ENCODE measurements at places on chromosomes 16 and 17.

DNA sequence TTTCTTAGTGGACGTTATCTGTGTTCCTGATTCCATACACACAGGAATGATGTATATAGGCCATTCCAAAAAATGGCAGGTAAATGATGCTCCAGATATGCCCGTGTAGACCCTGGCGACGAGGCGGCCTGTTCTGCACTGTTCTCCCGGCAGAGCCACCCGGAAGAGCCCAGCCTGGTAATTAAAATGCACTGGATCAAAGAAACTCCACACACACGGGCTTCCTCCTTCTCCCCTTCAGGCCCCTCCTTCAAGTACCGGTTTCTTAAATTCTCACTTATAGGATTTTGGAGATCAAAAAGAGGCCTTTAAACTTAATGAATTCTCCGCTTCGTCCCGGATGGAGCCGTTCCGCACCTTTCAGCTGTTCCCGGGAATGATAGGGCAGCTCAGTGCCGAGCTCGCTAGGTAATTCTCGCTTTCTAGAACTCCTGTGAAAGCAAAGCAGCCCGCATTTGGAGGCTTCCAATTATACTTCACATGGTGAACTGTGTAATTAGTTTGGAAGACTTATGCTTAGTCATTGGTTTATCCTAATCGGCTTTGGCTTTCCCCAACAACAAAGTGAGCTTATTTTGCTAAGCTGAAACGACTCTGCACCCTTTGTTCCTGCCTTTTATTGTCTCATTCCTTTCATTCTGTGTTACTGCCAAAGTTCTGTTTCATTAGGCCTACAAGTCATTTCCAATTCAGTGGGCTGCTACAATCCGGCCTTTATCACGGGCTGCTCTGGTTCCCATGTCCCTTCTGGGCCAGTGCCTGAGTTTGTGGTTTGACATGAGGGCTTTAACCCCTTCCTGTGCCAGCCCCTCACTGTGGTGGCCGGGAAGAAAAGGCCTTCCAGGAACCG lies 150.0 kb downstream of the MSI2 start:
- no peak for DNase-seq

GRCh38 chr16:82059161-82059982 lies 24.3 kb downstream of the HSD17B2 start:
- no peak for DNase-seq

GRCh38 chr17:77022766-77023165 lies 118.0 kb upstream of the SEC14L1 start:
- DNase-seq = no peak

GRCh38 chr17:10045871-10046658 lies 141.0 kb upstream of the RCVRN start:
- no peak for DNase-seq

DNA sequence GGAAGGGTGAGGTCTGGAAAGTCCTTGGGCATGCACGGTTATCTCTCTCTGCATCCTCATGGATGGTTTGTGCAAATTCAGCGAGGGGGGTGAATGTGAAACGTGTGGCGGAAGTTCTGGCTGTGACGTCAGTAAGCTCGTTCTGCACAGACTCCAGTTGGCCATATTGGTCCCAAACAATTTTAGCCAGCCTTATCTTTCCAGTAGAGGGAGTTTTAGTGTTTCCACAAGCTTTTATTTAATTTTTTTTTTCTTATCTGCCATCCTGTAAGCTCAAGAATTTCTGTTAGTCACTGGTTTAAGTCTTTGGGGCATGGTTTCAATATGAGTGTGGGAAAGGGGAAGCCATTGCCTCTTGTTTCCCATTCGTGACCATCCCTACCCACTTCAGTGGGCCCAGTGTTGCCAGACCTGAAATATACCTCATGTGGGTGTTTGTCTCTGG lies 39.0 kb downstream of the HLF start:
- DNase-seq = no peak

DNA sequence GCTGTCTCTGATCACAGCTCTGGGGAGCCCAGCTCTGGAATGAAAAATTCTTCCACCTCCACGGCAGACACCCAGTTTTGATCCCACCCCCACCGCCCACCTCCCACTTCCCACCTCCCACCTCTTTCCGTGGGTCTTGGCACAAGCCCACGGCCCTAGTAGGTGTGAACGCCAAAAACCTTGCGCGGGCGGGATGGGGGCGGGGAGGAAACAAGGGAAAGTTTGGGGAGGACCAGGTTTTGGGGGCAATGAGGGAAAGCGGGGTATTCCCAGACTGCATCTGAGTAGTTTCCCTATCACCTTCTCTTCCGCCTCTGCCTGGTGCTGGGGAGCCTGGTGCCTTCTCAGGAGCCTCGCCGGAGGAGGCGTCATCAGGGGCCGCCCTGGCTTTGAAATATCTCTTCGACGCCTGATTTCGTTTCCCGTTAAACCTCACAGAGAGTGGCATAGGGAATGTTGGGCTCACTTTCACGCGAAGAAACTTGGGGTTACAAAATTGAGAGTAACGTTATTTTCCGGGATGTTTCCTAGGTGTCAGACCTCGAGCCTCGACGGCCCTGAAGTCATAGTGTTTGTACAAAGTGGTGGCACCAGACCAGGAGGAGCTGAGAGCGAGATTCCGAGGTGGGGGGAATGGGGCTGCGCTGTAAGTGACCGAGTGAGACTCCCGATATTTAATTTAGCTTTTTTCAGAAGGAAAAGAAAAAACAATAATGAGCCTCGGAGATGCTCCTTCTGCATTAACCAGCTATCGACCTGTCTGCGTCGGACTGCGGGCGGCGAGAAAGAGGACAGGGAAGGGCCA lies 1.6 kb upstream of the IRX3 start:
- no peak for DNase-seq

GRCh38 chr17:79802736-79803420 lies 6.0 kb upstream of the CBX8 start:
- no peak for DNase-seq

DNA sequence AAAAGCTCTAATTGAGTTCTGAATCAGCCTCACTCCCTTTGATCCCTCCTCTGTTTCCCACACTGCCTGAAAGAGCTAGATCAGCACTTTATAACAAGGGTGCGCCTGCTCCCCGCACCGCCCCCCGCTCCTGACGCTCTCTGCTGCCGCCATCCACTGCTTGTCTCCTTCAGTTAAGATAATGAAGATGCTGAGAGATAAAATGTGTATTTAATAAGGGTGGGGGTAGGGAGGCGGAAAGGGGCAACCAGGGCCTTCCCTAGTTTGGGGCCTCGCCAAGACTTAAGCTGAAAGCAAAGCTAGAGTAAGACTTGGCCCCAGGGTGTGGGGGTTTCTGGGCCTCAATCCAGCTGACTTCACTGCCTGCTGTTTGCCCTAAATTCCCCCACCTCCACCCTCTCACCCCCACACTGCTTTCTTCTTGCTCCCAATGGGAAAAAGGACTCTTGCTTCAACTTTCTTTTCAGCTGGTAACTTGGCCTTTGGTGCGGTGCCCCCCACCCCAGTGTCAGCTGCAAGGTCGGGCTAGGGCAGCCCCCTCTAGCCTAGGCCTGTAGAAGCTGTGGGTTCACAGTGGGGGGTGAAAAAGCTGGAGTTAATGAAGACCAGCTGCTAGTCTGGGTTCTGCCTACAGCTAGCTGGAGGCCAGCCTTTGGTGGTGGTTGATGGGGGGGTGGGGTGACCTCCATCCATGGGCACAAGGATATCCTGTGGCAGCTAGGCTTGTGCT lies 1.8 kb upstream of the RARA start:
- no peak for DNase-seq

- no peak for DNase-seq
Observed at GRCh38 chr17:57735707-57736106, 9.4 kb downstream of the CCDC182 start.

DNA sequence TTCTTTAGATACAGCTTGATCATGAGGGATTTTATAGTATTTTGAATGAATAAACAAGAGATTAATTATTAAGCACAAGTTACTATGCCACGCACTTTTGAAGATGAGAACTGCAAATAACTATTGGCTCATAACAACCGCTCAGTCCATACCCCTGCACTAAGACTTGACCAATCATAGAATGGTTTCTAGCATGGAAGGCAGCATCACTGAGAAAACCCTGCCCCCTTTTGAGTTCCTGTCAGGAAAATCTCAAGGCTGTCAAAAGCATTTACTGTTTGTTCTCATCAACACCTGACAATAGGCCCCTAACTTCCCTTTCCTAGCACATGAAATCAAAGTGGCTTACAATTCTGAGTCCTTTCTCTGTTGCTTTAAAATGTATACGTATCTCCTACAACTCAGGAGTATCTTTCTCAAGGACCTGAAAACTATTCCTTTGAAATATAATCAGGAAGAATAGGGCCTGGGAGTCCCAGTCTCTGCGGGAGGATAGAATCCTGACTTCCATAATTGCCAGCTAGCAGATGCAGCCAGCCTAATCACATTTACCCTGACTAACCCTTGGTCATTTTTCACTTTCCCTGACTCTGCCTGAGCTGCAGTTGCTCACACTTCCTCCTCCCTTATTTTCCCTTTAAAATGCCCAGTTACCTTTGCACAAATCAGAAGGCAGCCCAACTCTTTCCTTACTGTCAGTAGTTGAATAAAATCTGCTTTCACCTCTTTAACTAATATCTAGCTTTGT lies 9.1 kb upstream of the MMD start:
- no peak for DNase-seq

GRCh38 chr17:491086-492021 lies 138.7 kb upstream of the RPH3AL start:
- peak; percentile 38 for DNase-seq

DNA sequence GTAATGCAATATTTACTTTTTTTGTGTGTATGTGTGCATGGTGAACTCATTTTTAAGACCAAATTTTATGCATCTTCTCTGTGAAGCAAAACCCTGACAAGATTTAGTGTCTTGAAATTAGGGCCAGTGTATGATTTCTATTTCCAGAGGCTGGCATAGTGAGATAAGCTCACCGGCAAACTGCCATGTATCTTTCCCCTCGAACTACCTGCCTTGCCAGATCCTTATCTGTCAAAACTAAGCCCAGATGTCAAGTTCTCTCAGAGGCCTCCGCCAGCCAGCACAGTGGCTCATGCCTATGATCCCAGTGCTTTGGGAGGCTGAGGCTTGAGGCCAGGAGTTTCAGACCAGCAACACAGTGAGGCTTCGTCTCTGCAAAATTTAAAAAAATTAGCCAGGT lies 10.0 kb downstream of the USP32 start:
- DNase-seq = no peak

DNA sequence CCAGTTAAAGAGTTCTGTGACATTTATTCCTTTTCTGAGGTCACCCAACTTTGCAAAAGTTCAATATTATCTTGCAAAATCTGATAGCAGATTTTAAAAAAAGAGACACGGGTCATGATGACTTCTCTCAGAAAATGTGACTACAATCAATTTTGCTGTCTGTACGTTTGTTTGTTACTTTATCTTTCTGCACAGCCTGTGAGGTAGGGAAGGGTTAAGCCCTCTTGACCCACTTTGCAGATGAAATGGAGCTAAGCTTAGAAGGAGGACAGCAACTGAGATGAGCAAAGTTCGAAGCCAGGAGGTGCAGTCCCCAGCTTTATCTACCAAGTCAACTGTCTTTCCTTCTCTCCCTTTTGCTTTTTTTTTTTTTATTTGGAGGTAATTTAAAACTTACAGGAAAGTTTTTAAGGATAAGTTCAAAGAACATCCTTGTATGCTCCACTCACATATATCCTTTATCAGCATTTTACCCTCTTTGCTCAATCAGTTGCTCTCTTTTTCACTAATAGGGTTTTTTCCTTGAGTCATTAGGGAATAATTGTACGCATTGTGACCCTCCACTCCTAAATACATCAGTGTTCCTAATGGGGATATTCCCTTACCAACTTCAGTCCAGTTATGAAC lies 86.8 kb downstream of the MSI2 start:
- DNase-seq = no peak

GRCh38 chr17:16272111-16272840 lies 55.3 kb downstream of the PIGL start:
- DNase-seq = no peak

GRCh38 chr17:33039874-33040273 lies 48.2 kb downstream of the SPACA3 start:
- DNase-seq = no peak

DNA sequence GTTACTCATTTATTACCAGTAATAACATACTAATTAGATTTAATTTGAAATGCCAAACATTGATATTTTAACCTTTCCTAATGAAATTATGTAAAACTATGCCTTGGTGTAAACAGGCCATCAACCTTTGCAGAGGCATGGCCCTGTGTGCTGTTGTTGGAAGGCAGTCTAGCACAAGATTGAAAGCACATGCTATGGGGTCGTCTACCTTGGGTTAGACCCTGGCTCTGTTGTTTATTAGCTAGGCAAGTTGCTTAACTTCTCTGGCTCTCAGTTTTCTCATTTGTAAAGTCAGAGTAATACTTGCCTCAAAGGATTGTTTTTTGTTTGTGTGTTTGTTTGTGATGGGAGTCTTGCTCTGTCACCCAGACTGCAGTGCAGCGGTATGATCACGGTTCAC lies 9.4 kb upstream of the CDR2 start:
- DNase-seq = no peak

- no peak for DNase-seq
Observed at GRCh38 chr17:5050278-5050677, 15.1 kb upstream of the SLC52A1 start.
